ENCODE measurements at places on chromosomes 4 and X.

DNA sequence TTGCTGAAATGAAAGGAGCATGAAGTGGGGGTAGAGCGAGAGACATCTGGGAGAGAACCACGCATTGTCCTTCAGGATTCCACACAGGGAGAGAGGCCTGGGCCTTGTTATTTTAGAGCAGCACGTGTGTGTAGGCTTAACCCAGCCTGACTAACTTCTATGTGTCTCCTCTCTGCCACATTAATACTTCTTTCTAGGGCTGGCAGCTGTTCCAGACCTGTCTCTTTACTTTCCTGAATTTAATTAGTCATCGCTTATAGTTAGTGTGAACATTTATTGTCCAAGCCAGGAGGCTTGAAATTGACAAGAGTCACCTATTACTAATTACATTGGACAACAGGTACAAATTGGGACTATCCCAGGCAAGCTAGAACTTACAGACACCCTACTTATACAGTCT, 51.3 kb downstream of the SMAD1 start:
- no peak for DNase-seq

DNA sequence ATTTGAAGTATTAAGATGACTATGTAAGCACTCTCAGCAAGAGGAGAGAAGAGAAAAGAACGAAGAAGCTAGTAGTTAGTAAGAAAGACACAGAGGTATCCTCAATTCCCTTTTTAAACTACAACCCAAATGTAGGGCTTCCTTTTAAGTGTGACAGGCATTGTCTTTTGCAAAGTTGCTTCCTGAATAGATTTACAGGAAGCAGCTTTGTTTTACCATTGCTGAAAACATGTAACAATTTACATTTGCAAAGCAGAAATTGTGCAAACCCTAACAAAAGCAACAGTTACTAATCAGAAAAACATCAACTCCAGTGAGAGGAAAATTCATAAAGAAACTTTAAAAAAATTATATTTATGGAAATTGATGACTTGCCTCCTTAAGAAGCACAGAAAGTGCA, 96.4 kb downstream of the FAM13A start:
- DNase-seq, result no peak

- DNase-seq, result peak; percentile 43
These were observed 4.5 kb downstream of the RAPGEF2 start for GRCh38 chr4:159107203-159107925.

DNA sequence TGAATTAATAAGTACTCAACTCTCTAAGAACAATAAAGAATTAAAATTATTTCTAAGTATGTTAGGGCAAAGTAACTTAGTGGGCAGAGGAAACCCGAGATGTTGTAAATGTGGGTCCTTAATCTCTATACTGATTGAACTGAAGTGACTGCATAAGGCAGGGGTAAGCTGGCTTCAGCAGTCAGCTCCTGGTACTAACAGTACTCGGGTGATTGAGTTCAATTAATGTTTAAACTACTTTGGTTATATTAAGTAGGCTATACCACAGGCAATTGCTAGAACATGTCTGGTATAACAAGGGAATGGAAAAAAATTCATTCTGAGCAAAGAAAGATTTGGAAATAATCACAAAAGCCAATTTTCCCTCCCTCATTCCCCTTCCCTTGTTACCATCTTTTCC, 90.7 kb downstream of the LNX1 start:
- DNase-seq, result no peak

DNA sequence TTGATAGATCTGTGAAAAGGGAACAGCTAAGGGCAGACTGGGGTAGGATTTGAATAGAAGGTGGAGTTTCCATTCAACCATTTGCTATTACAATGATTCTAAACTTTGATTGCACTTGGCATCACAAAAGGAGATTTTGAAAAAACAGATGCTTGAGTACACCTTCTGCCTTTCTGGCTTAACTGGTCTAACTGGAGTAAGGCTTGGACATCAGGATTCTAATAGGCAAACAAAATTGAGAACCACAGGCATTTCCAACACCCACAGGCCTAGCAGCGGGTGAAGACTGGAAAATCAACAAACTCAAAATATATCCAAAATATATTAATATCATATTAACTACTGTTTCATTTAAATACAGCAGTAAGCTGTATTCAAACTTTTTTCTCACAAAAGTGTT, 1.9 kb upstream of the VEGFC start:
- DNase-seq, result no peak

DNA sequence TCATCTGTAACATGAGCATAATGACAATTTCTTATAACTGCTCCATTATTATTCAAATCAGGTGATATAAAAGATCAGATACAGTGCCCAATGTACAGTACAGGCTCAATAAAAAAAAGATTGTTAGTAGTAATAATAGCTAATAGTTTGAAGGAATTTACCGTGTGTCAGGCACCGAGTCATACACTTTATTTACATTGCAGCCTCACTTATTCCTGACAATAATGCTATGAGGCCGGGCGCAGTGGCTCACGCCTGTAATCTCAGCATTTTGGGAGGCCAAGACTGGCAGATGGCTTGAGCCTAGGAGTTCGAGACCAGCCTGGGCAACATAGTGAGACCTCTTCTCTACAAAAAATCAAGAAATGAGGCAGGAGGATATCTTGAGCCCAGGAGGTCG, 10.1 kb upstream of the MAP7D3 start:
- DNase-seq, result no peak

DNA sequence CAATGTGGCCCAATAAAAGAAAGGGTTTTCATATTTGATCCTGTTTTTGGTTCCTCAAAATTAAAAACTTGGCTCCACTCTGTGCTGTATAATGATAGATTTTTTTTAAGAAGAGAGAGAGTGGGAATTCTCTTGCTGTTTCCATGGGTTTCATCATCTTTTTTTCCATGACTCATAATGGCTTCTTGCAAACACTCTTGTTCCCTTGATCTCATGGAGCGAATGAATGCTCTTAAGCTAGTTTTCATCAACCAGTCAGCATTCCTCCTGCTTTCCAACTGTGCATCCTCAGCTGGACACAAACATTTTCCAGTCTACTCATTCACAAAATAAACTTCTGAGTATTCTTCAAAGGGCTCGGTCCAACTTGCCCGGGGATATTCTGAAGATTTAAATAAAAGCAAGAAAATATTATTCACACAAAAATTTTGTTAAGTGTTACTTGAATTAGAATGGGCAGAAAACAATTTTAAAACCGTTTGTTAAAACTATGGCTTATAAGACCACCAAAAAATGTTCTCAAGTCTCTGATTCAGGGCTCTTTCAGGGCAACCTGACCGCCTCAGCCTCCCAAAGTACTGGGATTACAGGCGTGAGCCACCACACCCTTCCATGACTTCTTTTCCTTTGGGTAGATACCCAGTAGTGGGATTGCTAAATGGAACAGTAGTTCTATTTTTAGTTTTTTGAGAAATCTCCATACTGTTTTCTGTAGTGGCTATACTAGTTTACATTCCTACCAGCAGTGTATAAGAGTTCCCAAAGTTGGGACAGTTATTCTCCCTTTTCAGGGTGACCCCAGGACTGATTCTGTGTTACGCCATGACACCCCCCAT, 64.7 kb downstream of the TMEM156 start:
- peak; percentile 88 for DNase-seq

DNA sequence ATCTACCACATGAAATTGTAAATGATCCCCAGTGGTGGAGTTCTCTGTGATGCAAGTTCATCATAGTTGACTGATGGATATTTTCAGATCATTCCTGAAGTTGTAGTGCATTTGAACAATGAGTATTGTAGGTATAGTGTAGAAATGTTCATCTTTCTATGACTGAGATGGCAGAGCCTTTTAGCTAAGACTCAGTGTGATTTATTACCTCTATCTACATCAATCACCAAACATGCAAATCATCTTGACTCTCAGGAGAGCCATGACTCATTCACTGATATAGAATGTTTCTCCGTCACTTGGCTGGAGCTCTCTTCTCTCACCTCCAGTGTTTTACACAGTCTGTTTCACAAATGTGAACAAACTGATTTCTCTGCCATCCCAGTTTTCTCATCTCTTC, 392.6 kb downstream of the IL1RAPL1 start:
- DNase-seq, result peak; percentile 33

DNA sequence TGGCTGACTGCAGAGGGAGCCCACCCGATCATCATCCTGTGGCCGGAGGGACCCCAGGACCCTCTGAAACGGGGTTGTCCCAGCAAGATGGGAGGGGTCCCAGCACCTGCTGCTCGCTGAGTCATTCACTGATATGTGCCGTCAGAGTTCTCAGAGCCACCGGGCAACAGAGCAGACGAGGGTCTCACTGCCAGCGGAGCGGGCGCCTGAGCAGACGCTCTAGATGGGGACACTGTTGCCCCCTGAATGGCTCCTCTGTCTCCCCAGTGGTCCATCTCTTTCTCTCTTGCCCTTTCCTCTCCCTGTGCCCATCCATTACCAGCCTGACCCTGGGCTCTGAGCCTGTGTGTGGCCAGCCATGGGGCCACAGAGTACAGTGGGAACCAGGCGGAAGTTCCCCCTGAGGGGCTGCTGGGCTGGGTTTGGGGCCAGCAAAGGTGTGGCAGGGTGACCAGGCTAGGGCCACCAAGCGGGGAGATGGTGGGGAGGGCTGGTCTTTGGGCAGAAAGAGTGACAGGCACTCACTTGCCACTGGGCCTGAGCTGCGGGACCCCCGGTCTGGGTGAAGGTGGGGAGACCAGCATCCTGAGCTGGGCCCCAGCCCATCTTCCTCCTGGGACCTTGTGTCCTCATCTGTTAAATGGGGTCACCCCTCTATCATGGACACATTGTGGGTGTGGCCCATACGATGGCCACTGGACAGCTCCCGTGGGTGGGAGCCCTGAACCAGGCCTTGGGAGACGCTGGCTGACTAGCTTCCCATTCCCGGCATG, 90.9 kb downstream of the HMX1 start:
- no peak for DNase-seq

- DNase-seq, result no peak
These were observed 411.6 kb upstream of the MAGEB18 start for GRCh38 chrX:25726539-25726938.

DNA sequence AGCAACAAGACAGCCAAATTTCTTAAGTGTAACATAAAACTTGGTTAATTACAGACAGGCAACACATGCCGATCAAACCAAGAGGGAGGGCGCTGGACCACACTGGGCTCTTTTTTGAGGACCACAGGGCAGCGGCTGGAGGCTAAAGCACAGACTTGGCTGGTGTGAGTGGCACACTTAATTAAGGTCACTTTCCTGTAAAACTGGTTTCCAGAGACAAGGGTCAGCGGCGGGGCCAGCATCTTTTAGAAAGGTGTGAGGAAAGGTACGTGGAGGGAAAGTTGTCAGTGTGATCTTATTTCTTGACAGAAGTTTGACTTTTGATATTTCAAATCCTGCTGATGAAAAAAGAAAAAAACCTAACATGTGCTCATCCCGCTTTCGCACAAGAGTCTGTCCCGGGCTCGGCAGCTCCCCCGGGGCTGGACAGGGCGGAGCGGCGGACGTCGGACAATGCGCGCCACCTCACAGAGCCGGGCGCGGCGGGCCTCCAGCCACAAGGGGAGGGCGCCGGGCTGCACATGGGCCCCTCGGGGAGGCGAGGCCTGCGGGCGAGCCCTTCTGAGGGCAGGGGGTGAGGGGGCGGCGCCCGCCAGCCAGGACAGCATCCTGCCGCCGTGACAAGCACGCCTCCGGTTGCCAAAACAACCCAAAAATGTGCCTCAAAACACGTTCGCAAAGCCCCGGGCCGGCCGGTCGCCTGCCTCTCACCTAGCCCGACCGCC, 660 bp upstream of the HSPA4L start:
- no peak for DNase-seq

- no peak for DNase-seq
These were observed 73.8 kb upstream of the MAP3K15 start for GRCh38 chrX:19589105-19589504.

- no peak for DNase-seq
These were observed 12.2 kb downstream of the PLS3 start for GRCh38 chrX:115573185-115573584.

GRCh38 chrX:119758731-119759247, 401 bp downstream of the SOWAHD start:
- DNase-seq, result no peak

GRCh38 chr4:175947117-175947722, 118.4 kb upstream of the WDR17 start:
- peak; percentile 18 for DNase-seq

GRCh38 chrX:134604701-134605311, 53.5 kb downstream of the PLAC1 start:
- DNase-seq, result peak; percentile 77

DNA sequence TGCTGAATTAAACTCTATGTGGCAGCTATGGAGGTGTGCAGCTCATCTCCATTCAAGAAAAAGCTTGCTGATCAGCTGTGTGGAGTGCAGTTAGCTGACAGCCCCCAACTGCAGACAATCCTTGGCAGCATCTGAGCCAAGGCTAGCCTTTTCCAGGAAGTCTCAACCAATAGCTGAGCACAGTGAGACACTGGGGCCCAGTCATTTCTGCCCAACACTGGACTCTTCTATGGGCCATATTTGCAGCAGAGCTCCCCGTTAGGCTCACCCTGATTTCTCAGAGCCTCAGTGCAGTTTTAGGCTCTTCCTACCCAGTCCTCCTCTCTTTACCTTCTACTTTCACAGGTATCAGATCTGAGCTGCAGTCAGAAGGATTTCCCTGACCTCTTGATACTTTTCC, 12.9 kb downstream of the DDX53 start:
- DNase-seq, result no peak

DNA sequence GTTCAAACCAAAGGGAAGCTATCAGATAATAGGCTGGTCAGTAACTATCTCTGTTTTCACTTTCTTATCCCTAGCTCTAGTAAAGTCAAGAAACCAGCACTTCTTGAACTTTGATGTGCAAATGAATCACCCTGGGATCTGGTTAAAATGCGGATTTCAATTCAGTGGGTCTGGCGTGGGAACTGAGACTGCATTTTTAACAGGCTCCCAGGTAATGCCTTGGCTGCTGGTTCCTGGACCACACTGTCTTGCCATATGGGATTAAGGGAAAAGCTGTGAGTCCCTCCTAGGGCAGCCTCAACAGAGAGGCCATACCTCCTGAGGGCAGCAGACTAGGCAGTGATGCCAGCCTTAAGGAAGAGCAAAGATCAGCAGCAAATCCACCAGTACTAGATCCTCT, 1.7 kb downstream of the RNF175 start:
- DNase-seq, result no peak

- no peak for DNase-seq
These were observed 508.6 kb downstream of the RAB28 start for GRCh38 chr4:12975511-12975910.

GRCh38 chr4:80153874-80154544, 43.3 kb upstream of the PRDM8 start:
- DNase-seq, result no peak

Data from M059J (cell line).